Astrocyte (in vitro differentiated cells and primary cell): ENCODE measurements at places on chromosomes 4 and X.

DNA sequence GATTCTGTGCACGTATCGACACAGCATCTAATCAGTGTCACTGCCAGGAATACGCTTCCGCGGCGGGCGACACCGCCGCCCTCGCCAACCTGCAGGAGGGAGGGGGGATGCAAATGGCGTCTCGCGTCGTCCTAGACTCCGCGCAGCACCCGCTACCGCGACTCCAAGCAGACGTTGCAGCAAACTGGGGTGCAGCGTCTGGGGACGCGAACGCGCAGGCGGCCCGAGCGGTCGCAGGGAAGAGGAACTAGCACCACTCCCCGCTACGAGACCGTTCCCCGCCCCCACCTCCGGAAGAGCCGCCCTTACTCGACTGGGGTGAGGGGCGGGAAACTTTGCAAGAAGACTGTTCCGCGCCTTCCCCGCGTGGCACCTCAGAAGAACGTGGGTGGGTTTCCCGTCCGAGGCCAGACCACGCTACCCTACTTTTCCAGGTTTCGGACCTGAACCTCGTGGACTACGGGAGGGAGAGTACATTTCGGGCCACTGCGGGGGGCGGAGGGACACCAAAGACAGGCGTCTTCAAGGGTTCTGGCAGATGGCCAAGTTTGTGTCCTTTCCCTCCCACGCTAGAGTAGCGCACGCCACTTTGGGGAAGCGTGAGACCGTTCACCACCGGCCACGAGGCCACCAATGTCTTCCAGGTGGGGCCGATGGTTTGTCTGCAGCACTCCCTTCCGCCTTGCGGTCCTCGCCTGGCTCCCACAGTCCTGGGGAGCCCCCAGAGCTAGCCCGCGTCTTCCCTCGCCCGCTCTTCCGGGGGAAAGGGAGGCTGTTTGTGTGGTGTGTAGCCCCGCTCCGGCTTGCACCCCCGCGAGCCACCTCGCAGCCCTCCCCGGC is 78.0 kb upstream of the BCOR start:
- no peak for DNase-seq

- no peak for DNase-seq
Observed at GRCh38 chr4:184666670-184667069, 17.1 kb downstream of the PRIMPOL start.

GRCh38 chrX:75038925-75039324 is 113.7 kb upstream of the NEXMIF start:
- DNase-seq = peak; percentile 2

GRCh38 chr4:80839281-80839680 is 191.2 kb upstream of the BMP3 start:
- DNase-seq = no peak

DNA sequence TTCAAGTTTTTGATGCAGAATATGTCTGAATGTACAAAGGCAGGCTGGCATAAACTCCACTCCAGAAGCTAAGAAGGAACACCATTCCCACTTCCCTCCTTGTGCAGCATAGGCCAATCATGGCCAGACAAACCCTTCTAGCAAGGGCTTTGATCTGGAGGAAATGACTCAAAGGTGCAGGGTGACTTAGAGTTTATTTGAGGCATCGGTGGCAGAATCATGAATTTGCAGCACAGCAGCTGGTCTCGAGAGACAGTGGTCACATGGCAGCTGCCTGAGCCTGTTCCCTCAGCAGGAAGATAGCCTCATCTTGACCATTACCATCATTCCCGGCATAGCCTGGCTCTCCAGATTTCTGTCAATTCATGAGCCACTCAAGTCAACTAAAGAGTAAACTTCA is 154.5 kb downstream of the ATP10D start:
- peak; percentile 29 for DNase-seq

DNA sequence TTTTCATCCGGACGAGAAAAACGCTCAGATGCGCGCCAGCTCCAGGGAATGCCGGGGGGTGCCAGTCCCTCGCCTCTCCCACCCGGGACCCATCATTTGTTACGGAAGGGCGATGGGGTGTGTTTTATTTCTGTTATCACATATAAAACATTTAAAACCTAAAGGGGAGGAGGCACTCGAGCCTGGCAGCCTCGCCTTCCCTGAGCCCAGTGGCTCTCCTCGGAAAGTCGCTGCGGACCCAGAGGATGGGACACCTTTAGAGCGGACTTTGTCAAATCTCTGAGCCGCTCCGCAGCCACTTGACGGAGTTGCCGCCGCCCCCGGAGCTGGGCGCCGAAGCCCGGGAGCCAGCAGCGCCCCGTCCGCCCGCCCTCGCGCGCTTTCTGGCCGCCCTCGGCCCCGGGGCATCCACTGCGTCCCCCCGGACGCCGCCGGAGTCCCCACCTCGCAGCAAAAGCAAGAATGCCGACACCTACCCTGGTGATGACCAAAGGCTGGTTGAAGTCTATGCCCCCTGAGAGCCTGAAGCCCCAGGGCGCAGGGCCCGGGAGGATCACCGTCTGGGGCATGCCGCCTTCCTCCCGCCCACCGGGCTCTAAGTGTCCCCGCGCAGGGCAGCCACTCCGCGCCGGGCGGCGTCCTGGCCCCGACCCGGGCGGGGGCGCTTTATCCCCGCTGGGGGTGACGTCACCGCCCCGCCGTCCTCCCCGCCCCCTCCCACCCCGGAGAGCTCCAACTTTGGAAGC is at the start of gene PDLIM3:
Gene PDLIM3, minus strand, starts transcription at position 642 of the 746 bp plus-strand sequence. Its CDS starts 73 bp downstream, at position 569.
- peak; percentile 29 for DNase-seq

GRCh38 chr4:173411106-173411693 is 12.3 kb upstream of the SCRG1 start:
- no peak for DNase-seq

GRCh38 chrX:69072486-69073006 is 92.7 kb downstream of the PJA1 start:
- no peak for DNase-seq

DNA sequence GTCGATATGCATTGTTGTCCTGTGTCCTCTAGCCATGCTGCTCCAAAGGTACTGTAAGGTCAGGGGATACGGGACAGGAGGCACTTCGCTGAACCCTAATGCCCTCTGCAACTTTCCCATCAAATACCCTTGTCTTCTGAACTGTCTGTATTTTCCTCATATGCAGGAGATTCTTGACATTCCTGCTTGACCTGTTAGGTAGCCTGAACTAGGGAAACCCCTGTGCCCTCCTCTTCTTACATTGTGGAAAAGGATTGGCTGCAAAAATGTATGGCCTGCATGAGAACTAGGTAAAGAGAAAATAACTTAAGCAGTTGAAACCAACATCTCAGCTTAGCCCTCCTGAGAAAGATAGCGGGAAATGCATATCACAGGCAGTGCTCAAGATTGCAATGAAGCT is 11.4 kb downstream of the RTL8B start:
- no peak for DNase-seq

DNA sequence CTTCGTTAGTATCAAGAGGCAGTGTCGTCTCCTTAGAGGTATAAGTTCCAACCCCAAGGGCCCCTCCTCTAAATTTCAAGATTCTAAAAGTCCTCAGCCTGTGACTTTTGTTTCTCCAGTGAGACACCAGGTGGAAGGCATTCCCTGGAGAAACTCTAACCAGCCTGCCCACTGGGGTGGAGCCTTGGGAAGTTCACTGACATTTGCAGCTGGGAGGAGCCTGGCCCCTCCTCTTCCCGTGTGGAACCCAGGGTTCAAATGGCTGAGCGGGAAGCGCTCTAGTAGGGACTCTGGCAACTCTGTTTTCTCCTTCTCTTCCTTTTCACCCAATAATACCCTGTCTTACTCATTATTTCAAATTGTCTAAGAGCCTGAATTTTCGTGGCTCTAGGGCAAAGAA is 325.0 kb downstream of the TLL1 start:
- DNase-seq = no peak

GRCh38 chrX:39759526-39760224 is 338.1 kb downstream of the BCOR start:
- peak; percentile 79 for DNase-seq

DNA sequence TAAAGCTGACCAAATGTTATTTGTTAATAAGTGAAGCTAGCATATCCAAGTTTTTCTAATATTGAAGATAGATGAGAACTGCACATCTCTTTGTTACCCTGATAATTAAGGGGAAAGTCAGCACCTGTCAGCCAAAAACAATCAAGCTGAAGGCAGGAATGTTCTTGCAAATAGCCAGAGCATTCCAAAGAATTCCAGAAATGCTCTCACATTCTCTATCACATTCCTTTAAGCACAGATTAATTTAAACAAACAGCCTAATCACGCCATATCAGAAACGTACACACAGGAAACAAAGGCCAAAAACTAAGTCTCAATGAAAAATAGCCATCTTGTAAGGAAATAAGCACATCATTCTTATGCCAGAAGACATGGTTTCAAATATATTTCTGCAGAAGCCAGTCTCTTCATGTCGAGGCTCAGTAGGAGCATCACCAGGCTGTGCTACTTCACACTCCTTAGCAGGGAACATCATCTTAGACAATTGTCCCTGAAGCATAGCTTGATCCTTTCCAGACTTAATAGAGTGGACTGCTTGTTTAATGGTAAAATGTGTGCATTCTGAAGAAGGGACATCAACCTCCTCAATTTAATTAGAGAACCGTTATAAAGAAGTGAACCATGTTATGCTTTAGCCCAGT is 252.9 kb upstream of the TTC29 start:
- peak; percentile 59 for DNase-seq

- DNase-seq = no peak
Observed at GRCh38 chr4:67292045-67292444, 253.3 kb downstream of the CENPC start.
